ENCODE measurements at places on chromosomes 11 and 22. TPM values are rescaled to one million over a fixed set of nuclear protein-coding genes. Genes with fewer than 3 reads are reported as not detected.

MS4A7 gene
- not detected for total RNA-seq

OR52N4 gene
- total RNA-seq: not detected

KDM4E gene
- not detected for total RNA-seq

RAB36 gene
- total RNA-seq: 6.1 TPM

FGF19 gene
- total RNA-seq: not detected

CYTH4 gene
- total RNA-seq: under 0.01 TPM

MMP13 gene
- total RNA-seq: not detected

OR8A1 gene
- total RNA-seq: not detected

DRD4 gene
- not detected for total RNA-seq

SLC35E4 gene
- 8.2 TPM for total RNA-seq

GAL gene
- total RNA-seq: not detected

CDCA5 gene
- total RNA-seq: 15.5 TPM

OR5F1 gene
- total RNA-seq: not detected

SULT4A1 gene
- not detected for total RNA-seq

OR5B21 gene
- not detected for total RNA-seq

ALDH3B1 gene
- total RNA-seq: 27.1 TPM

PKDREJ gene
- not detected for total RNA-seq

MRGPRE gene
- not detected for total RNA-seq

HOATZ gene
- not detected for total RNA-seq

ANO5 gene
- 0.32 TPM for total RNA-seq

SLN gene
- not detected for total RNA-seq

OR8J3 gene
- total RNA-seq: not detected

ST14 gene
- total RNA-seq: not detected

MAPK8IP2 gene
- total RNA-seq: 0.43 TPM

KREMEN1 gene
- 2.6 TPM for total RNA-seq

INCENP gene
- total RNA-seq: 26.7 TPM

JHY gene
- total RNA-seq: 4.5 TPM

FZD4 gene
- 13.5 TPM for total RNA-seq

MUC6 gene
- total RNA-seq: not detected

RFPL3 gene
- not detected for total RNA-seq

CDC42EP1 gene
- total RNA-seq: 33.2 TPM

VPS26B gene
- 42.2 TPM for total RNA-seq

CARD18 gene
- total RNA-seq: under 0.01 TPM

SLC43A3 gene
- 16.4 TPM for total RNA-seq

LAYN gene
- 41.9 TPM for total RNA-seq

MN1 gene
- 3.9 TPM for total RNA-seq

SCGB2A2 gene
- total RNA-seq: not detected

OR10G6 gene
- total RNA-seq: not detected

CCDC88B gene
- total RNA-seq: 1.7 TPM

NLRP14 gene
- under 0.01 TPM for total RNA-seq

POU2F3 gene
- total RNA-seq: not detected

CRYBB2 gene
- not detected for total RNA-seq

FAM111B gene
- total RNA-seq: 12.2 TPM

VSIG10L2 gene
- total RNA-seq: not detected

KCTD21 gene
- total RNA-seq: 8.1 TPM

OR52E2 gene
- total RNA-seq: not detected

GRIK4 gene
- total RNA-seq: under 0.01 TPM

PAMR1 gene
- 493 TPM for total RNA-seq

SPATA19 gene
- total RNA-seq: not detected

C22orf31 gene
- total RNA-seq: not detected

BBOX1 gene
- not detected for total RNA-seq

TSKU gene
- 18.6 TPM for total RNA-seq

ADM gene
- 536 TPM for total RNA-seq

SLC22A9 gene
- not detected for total RNA-seq

OR52A1 gene
- not detected for total RNA-seq

LMF2 gene
- total RNA-seq: 52.5 TPM

TRAF6 gene
- total RNA-seq: 13.4 TPM

Data from fibroblast of villous mesenchyme (primary cell).